ENCODE measurements at places on chromosomes 1 and 21.

DNA sequence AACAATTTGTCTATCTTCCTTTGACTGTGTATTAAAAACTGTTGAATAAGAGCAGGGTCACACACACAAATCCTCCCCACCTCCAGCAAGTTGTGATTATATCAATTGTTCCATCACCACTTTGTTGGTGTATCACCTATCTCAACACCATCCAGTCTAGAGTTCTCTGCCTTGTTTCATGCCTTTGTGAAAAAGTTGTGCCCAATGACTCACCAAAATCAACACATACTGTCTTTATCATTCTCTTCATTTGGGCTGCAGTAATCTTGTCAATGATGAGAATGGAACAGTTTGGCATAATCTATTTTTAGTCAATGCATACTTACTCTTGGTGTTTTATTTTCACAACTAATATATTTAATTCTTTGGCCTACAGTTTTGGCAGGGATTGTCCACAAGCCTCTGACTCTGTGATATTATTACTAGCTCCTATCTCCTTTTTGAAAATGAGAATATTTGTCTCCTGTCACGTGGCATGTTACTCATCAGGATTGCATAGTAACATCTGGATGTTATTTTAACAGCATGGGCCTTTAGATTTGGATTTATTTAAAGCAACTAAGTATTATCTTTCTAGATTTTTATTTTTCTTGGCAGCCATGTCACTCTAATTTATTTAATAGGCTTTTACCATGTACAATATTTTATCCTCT lies 5.1 kb downstream of the C1orf87 start:
- DNase-seq, result no peak

- DNase-seq, result no peak
Measured at GRCh38 chr1:14946684-14947238, 206.8 kb upstream of the TMEM51 start.

DNA sequence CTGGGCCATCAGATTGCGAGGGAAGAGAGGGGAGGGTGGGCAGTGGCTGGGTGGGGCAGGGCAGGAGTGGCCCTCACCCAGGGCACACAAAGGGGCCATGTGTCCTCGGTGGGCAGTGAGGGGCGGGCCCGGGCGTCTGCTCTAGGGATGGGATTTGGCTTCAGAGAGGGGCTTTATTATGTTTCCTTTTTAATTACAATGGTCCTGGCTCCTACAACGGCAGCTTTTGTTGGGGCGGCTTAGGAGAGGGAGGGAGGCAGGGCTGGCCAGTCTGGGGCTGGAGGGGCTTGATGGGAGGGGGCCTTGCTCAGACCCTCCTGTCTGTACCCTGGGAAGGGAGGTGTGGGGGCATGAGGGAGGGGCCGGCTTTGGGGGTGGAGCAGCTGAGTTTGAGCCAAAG lies 102.8 kb upstream of the WNT4 start:
- no peak for DNase-seq

- DNase-seq, result no peak
Measured at GRCh38 chr21:33136847-33137502, 67.0 kb downstream of the OLIG1 start.

DNA sequence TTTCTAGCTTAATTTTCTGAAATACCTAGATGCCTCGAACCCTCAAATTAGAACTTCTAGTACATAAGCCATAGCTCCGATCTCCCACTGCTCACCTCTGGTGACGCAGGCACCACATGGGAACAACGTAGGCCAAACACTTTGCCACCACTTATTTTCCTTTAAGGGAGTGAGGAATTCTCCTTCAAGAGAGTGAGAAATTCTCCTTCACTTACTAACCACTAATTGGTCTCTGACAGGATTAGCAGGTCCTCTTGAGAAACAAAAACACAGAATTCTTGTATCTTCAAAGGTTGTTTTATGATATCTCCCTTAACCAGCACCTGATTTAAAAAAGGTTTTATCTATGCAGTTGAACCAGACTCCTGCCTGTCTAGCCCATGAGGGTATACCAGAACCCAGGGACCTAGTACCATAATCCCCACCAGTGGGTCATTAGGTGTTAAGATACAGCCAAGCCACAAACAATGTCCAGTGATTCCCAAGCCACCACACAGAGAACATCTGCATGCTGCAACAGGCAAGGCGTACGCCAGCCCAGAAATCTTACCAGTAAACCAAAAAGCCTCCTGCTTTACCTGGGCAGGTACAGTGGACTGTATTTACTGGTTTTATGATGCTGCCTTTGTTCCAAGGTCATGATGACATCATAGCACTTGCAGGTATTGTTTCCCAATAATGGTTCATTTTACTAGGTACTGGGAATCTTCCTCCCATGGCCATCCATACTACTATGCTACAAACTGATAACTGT lies 20.3 kb upstream of the CXADR start:
- no peak for DNase-seq

- DNase-seq, result no peak
Measured at GRCh38 chr21:25688275-25689155, 46.2 kb downstream of the ATP5PF start.

DNA sequence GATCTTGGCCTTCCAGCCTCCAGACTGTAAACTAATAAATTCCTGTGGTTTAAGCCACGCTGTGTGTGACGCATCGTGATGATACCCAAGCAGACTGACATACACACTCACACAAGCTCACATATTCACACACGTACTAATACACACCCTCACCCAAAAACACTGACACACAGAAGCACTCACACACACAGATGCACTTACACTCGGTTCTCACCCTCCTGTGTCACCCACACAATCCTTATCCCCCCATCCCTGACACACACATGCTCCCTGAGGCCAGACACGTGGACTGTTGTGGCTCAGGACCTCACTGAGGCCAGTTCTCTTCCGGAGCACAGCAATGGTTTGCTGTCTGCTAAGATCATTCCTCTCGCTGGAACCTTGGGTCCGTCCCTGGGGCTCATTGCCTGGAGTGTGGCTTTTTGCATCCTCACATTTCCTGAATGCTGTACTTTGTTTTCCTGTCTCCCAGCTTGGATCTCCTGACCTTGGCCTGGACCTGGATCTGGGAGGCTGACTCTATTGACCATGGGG lies 76.9 kb upstream of the LYST start:
- no peak for DNase-seq

DNA sequence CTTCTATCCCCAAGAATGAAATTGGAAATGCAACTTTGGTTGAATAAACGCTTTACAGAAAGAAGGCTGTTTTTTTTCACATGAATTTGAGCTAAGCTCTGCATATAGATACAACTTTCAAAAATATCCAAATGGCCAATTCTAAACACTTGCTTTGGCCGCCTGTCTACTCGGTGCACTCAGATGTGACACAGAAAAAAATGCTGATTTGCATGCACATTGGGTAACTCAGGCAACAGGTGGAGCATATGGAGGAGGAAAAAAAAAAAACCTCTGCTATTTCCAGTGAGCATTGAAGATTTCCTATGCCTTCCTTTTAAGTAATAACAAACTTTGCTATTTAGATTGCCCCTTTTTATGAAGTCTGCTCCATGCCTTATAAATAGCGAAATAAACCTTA lies 262.5 kb downstream of the GRIK1 start:
- DNase-seq, result no peak

DNA sequence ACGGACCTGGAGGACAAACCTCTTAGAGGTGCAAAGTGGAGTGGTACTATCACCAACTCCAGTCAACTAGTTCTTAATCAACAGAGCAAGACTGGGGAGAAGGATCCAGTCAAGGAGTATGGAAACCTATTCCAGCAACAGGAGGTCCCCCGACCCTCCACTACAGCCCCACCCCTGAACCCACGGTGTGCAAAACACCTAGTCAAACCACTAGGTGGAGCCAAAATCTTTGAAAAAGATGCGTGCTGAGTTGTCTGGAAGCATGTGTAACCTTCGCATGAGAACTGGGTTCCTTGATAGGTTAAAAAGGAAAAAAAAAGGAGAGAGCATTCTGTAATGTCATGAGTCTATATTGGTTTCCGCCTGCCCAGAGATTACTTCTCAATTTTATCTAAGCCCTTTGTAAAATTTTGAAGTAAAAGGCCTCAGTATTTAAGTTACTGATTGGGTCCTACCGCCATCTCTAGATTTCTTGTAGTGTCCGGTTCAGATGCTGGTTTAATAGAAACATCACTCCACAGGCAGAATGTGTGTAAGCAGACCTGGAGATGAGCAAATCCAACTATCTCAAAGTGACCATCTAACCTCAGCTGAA lies 81.9 kb upstream of the HAO2 start:
- peak; percentile 50 for DNase-seq

DNA sequence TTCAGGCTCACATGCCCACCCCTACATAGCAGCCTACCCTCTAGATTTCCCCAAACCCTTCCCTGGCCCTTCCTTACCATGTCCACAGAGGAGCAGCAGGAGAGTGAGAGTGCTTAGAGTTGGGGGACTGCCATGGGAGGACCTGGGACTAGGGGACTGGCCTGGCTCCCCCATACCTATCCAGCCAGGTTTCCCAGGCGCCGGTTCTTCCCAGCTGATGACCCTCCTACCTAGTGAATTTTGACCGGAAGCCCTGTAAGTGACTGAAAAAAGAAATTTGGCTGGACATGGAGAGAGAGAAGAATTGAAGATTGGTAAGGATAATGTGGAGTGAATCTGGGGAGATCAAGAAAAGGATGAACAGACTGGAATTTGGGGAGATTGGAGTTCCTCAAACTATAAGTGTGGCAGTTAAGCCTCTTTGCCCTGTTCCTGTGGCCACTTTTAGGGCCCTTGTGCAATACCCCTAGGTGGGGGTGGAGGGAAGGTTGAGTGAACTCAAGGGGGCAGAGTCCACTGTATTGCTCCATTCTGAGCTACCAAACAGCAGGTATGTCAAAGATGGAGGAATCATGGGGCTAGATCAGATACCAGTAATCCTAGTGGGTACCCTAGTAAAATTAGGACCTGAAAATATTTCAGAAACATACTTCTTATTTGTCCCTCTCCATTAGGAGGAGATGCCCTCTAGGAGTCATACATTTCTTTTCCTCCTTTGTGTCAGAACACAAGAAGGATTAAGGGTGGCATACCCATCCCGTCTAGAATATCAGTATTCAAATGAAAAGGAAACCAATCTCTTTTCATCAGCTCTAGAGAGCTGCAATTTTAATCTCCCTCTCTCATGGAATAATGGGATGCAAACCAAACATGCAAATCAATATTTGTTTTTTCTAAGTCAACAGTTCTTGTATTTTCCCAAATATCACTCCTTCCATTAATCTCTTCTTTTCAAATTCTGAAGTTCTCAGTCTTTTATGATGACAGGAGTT lies 1.2 kb downstream of the HJV start:
- no peak for DNase-seq

DNA sequence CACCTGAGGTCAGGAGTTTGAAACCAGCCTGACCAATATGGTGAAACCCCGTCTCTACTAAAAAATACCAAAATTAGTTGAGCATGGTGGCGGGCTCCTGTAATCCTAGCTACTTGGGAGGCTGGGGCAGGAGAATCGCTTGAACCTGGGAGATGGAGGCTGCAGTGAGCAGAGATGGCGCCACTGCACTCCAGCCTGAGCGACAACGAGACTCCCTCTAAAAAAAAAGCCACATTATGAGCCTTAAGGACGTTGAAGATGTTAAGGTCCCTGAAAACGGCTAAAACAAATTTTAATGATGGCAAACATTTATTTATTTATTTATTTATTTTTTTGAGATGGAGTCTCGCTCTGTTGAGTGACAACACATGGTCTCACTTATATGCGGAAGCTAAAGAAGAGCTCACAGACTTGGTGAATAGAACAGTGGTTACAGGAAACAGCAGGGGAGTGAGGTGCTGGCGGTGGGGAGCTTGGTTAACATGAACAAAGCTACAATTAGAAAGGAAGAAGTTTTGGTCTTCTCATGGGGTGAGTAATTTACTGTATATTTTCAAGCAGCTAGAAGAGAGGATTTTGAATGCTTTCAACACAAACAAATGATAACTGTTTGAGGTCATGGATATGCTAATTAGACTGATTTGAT lies 47.1 kb downstream of the TCP10L start:
- DNase-seq, result no peak

DNA sequence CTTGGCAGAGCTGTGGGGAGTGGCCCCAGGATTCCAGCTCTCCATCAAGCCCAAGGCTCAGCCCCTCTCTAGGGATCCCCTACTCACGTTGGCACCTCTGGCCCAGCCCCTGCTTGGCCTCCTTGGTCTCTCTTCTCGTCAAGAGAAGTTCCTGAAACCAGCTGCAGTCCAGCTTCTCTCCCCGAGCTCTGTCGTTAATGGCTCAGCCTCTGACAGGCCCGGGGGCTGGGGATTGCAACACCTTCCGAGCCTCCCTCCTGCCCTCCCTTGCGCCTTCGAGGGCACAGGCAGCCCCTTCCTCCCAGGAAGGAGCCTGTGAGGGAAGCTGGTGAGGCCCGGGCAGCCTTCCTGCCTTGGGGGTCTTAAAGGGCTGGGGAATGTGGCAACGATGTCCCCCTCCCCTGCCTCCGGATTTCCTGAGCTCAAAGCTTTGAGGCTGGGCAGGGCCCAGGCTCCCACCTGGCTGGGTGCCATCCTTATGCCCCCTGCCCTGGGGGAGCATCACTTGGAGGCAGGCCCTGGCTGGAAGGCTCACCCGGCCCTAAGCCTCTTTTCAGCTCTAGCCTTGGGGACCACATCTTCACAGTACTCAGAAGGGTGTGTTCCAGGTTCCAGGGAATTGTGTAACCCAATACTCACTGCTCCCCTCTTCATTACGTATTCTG lies at the start of gene CSF3R:
TSS of gene CSF3R (minus strand) at position 190 of the 665 bp plus-strand sequence. CDS start 3,417 bp downstream, outside the sequence.
- peak; percentile 73 for DNase-seq

- no peak for DNase-seq
Measured at GRCh38 chr1:116433275-116434257, 60.5 kb downstream of the ATP1A1 start.

- peak; percentile 76 for DNase-seq
Measured at GRCh38 chr1:5770981-5771765, 221.1 kb downstream of the NPHP4 start.

DNA sequence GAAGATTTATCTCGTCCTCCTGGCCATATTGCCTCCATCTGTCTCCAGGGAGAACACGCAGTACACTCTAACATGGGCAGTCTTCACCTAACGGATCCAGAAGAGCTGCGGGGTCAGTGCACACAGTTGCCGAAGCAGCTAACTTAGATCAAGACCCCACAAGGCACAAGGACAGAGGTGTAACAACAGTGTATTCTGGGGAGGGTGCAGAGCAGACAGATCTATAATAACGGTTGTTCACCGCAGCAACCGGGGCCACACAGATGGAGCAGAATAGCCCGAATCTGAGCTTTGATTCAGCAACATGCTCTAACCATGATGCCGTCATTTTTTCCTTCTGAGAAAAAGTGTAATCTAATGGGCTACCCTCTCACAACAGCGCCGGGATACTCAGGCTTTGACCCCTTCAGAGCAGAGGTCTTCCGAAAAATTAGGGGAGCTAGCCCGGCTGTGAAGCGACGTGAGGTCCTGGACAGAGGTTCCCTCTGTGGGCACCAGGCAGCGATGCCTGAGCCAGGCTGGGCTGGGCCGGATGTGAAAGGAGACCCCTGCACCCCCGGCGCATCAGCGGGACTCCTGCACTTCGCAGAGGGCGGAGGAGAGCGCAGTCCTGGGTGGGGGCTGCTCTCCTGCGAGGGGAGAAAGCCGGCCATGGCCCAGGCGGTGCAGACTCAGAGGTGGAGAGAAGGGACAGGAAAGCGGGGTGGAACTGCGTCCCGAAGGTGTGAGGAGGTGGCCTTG lies 57.5 kb downstream of the BCL9 start:
- no peak for DNase-seq
